ENCODE measurements at places on chromosomes 2 and 18.

DNA sequence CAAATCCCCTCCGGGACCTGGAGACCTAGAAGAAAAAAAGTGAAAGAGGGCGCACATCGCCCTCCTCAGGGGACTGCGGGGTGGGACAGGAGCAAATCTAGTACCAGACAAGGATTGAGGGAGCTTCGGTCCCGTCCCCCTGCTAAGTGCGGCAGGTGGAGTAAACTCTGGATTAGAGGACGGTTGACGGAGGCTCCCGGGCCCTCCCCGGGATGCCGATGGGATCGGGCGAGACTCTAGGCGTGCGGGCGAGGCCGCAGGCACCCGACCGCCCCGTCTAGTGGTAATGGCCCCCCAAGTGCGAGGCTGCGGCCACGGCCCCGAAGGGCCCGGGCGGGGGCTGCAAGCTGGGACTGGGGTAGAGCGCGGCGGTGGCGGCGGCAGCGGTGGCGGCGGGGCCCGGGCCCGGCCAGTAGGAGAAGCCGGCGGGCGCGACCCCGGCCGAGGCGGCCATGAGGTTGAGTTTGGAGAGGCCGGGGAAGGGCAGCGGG lies 3.5 kb downstream of the FEV start:
- no peak for DNase-seq

- no peak for DNase-seq
These were observed 150.9 kb downstream of the CD8B2 start for GRCh38 chr2:106638043-106638442.

GRCh38 chr2:238586931-238587775 lies 160.4 kb downstream of the ASB1 start:
- peak; percentile 42 for DNase-seq

DNA sequence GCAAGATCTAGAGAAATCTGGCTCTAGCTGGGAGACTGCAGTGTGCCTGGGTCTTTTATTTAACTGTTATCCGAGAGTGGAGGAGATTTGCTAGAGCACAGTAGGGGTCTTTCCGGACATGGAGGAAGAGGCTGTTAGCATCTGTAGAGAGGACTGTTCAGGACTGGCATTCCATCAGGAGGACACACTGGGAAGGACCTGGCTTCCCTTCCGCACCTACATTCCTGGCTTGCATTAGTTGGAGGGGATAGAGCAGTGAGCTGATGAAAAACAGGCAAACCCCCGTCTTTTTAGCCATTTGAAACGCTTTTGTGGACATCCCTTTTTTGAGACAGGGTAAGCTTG lies 874 bp upstream of the PIEZO2 start:
- DNase-seq, result no peak

GRCh38 chr18:25701821-25702220 lies 349.9 kb upstream of the ZNF521 start:
- no peak for DNase-seq

GRCh38 chr2:59232394-59233165 lies 991.5 kb upstream of the FANCL start:
- no peak for DNase-seq

DNA sequence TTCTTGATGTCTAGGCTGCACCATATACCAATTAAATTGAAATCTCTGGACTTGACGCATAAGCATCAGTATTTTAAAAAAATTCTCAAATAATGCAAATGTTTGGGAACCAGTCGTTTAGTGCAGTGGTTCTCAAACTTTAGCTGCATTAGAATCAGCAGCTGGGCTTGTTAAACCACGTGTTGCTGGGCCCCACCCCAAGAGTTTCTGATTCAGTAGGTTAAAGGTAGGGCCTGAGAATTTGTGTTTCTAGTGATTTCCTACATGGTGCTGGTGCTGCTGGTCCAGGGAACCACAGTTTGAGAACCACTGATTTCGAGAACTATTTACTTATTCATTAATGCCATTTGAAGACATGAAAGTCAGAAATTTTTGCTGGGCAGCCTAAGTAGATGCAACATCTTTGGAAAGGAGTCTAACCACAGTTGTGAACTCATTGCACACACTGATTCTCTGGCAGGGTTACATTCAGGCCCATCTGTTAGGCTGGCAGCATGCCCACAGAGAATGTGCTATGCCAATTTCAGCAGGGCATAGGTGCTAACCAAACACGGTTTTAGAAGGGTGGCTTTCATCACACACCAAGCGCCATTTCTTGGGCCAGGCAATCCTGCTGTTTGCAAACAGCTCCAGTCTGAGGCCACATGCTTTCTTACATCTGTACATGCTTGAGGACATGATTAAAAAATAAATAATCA lies 26.4 kb upstream of the ATP5MC3 start:
- DNase-seq, result no peak

DNA sequence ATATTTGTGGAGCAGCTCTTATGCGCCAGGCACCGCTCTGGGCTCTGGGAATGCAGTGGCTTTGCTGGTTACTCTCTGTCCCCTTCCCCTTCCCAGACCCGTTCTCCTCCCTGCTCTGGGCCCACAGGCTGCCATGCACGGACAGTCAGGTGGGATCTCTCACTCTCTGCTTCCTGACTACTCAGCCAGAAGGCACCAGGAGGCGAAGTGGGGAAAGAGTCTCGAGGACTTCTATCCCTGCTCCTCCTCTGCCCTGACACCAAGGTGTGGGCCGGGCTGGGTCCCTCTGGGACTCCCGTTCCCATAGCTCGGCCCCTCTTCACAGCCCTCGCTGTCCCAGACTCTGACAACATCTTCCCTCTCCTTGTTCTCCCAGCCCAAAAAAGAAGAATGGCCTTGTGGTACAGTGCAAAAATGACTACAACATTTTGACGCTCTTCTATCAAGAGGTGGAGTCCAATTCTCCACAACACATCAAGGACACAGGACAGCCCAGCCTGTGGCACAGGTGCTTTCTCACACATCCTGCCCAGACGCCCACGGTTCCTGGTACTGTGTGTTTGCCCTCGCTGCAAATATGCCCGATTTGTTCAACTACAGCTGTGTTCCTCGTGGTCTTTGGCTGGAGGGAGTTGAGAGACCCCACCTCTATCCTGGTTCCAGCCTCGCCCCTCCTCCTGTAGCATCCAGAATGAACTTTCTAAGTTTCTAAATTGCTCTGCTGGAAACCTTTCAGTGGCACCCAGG lies 14.0 kb upstream of the DUSP2 start:
- DNase-seq, result no peak

GRCh38 chr2:213834331-213834730 lies 550.1 kb downstream of the SPAG16 start:
- no peak for DNase-seq

GRCh38 chr2:83234246-83234645 lies 1224.8 kb downstream of the SUCLG1 start:
- DNase-seq, result no peak

- no peak for DNase-seq
These were observed 122.9 kb downstream of the ATAD2B start for GRCh38 chr2:23803965-23804542.

DNA sequence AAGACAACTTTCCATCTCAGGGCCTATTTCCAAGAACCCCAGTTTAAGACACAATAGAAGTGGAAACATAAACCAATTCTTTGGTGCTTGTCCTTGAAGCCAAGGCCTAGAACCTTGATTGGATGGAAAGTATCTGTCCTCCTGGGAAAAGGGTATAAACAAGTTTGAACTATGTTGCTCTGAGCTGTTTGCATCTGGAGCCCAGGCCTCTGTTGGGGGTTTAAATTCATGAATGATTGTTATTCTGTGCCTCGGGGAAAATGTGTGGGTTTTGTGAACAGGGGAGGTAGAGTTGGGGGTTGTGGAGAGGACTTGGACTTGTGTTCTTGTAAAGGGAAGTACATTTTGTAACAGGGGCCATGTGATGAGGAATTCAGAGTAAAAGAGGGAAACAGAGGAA lies 406.1 kb downstream of the SLC4A3 start:
- DNase-seq, result no peak

DNA sequence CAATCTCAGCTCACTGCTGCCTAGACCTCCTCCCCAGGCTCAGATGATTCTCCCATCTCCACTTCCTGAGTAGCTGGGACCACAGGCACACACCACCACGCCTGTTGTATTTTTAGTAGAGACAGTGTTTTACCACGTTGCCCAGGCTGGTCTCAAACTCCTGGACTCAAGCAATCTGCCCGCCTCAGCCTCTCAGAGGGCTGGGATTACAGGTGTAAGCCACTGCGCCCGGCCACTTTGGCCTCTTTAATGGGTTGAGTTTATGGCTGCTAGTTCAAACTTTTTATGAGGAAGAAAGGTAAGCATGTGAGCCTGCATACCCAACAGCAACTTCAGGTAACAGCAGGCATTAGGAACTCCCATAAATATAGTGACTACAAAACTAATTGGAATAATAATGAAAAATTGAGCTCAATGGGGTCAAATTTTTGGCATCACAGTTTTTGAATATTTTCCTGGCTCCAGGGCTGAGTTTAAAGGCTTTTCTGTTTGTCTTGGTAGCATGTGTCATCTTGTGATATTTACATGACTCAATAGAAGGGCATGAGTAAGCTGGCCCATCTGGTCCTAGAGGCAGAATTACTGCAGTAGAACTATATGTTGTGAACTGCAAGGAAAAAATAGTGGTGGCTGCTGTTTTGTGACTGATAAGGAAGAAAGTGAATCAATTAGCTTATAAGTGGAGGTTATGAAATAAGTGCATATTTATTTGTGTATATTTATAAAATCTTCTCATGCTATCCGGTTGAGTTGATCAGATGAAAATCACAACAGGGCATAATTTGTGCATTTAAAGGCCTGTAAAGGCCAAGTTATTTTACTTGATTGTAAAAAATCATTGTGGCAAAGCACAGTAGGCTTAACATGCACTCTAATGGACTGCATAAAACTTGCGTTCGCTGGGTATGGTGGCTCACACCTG lies 24.8 kb downstream of the GALM start:
- DNase-seq, result no peak

DNA sequence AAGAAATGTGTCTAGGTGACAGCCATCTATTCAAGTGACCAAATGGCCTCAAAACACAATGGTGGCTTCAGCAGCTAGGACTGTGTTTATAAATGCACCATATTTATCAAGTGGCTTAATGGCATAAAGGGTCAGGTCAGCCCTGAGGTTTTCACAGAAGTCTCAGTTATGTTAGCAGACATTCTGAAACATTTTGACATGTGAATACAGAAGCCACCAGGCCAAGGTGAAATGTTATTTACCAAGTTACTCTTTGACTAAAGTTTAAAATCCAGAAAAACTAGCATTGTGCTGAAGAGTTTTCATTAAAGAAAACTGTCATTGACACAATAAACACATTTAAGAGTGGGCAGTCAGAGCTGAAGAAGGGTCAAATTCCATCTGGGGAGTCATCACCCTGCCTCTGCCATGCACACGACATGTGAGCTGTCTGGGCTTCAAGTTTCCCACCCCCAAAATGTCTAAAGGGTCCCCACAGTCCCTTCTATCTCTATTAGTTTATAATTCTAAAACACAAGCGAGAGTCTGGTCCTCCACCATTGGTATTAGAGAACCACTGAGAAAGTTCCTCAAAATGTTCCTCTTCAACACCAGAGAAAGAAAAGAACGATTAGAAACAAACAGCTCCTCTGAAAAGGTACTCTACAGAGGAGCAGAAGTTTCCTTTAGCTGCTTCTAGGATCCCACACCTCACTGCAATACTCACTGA lies 77.5 kb upstream of the FZD5 start:
- DNase-seq, result no peak

GRCh38 chr2:21282515-21282898 lies 158.7 kb downstream of the TDRD15 start:
- no peak for DNase-seq

DNA sequence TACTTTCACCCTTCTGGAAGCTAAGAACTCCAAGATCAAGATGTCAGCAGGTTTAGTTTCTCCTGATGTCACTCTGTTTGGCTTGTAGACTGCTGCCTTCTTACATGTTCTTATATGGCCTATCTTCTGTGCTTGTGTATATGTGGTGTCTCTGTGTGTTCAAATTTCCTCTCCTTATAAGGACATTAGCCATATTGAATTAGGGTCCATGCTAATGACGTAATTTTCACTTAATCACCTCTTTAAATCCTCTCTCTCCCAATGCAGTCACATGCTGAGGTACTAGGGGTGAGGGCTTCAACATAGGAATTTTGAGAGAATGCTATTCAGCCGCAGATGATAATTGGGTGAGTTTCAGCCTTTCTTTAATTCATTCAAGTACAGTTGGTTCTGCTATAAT lies 458.3 kb upstream of the SYT4 start:
- no peak for DNase-seq

DNA sequence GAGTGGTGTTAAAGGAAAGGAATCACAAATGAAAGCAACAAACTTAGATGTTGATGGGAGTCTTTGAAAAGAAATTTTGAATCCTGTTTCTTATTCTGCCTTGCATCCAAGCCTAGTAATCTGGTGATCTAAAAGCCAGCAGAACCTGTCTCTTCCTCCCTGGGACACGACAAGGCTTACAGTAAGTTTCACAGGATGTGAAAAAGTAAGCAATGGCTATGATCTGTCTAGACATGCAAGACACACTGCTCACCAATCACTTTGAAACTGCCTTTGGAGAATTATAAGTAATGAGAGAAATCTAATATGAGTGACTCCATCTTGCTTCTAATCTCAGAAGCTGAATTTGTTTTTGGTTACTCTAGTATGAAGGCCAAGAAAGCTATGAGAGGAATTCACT lies 103.7 kb downstream of the KCNH7 start:
- DNase-seq, result no peak

- DNase-seq, result no peak
These were observed 13.7 kb upstream of the PRELID3A start for GRCh38 chr18:12393998-12394397.

DNA sequence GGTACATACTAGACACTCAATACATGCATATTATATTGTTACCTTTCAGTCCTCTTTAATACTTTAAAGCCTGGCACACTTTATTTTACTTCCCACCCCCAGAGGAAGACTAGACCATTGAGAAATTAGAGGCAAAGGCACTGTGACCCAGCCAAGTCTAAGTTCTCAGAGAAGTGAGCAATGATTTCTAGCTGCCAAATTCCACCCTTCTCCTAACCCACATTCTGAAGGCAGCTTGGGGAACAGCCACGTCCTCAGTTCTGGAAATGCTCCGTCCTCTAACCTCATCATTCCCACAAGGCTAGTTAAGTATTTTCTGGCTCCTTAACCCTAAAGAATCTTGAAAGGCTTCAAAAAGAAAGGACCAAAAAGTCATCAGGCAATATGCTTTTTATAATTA lies 86.6 kb downstream of the COL5A2 start:
- no peak for DNase-seq

GRCh38 chr2:33788044-33788443 lies 188.9 kb upstream of the FAM98A start:
- no peak for DNase-seq

- no peak for DNase-seq
These were observed 287.2 kb downstream of the CYP26B1 start for GRCh38 chr2:71860381-71860926.

GRCh38 chr18:22408059-22408458 lies 9.7 kb downstream of the CTAGE1 start:
- DNase-seq, result no peak

DNA sequence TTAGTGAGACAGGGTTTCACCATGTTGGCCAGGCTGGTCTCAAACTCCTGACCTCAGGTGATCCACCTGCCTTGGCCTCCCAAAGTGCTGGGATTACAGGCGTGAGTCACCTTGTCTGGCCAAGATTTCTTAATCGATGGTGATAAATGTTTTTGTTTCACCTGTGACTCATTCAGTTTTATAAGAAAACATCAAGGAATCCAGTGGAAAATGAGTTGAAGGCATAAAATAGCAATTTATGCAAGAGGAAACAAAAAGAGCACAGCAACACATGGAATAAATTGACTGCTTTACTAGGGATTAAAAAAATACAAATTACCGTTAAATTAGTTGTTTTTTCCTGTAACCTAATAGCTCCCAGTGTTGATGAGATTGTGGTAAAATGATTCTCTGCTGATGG lies 80.2 kb downstream of the CDK15 start:
- DNase-seq, result no peak

All from breast epithelium (tissue), 4 donors.